ENCODE measurements at places on chromosomes 5 and 9.

DNA sequence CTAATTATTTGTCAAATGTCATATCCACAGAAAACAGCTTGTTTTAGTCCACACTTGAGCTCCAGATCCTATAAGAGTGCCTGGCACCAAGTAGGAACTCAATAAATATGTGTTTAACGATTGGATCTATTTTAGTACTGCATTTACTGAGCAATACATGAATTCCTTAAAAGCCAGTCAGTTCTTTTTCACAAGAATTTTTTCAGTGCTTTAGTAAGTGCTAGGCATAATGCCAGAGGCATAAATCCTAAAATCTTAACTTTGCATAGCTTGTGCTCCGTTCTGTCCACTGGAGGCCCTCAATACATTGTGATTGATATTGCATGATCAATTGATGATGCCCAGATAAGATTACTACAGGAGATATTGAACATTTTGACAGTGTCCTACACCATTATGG lies 67.3 kb upstream of the PCSK5 start:
- DNase-seq: no peak

- no peak for DNase-seq
Observed at GRCh38 chr5:7873216-7873615, 4.3 kb downstream of the MTRR start.

DNA sequence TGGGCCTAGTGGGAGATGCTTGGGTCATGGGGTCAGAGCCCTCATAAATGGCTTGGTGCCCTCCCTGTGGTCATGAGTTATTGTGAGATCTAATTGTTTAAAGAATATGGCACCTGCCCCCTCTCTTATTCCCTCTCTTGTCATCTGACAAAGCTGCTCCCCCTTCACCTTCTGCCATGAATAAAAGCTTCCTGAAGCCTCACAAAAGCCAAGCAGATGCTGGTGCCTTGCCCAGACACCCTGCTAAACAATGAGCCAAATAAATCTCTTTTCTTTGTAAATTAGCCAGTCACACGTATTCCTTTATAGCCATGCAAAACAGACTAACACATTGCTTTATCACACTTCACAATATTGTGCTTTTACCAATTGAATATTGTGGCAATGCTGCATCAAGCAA lies 82.8 kb upstream of the PDE4D start:
- no peak for DNase-seq

DNA sequence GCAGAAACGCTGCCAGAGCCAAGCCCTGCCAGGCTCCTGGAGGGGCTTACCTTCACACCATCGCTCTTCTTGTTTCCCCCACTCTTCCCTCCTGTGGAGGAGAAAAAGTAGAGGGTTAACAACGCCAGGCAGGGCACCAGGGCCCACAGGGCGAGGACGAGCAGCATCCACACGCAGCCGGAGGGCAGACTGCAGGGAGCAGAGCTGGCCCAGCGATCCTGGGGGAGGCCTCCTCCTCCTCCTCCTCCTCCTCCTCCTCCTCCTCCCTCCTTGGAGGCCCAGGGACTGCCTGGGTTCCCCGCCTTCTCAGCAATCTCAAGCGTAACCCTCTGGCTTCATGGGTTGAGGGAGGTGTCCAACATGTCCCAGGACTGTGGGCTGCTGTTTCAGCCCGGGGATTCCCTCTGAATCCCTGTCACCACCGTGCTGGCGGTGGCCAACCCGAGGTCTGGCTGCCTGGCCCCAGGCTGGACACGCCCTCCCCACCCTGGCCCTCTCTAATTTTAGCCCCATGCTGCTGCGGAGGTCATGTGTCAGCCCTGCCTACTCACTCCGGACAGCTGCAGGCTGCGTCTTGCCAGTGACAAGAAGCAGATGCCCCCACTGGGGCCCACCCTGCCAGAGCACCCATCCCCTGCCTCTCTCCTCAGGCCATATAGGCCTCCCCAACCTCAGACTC lies 44.3 kb downstream of the CAMK2A start:
- no peak for DNase-seq

GRCh38 chr5:60568646-60569045 lies 131.3 kb downstream of the DEPDC1B start:
- DNase-seq: no peak

DNA sequence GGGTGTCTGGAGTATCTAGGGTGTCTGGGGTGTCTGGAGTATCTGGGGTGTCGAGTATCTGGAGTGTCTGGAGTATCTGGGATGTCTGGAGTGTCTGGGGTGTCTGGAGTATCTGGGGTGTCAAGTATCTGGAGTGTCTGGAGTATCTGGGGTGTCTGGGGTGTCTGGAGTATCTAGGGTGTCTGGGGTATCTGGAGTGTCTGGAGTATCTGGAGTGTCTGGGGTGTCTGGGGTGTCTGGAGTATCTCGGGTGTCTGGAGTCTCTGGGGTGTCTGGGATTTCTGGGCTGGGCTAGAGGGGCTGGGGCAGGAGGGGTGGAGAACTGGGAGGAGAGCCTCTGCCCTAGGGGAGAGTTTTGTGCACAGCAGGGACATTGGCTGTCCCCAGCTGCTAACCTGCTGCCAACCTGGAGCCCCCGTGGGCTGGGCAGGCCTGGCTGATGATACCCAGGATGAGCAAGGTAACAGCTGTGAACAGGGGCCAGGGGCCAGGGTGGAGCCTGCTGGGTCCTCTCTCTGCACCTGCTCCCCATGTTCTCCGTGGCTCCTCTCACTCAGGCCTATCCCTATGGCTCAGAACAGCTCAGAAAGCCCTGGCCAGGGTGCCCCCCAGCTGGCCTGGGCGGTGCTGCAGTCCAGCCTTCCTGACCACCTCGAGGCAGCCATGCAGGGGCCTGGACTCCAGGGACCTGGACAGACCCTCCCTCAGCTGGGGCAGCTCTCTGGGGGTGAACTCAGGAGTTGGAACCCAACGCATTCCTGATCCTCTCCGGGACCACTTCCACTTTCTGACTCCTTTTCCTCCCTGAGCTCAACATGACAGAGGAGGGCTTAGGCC lies 29.9 kb downstream of the LHX3 start:
- DNase-seq: no peak

DNA sequence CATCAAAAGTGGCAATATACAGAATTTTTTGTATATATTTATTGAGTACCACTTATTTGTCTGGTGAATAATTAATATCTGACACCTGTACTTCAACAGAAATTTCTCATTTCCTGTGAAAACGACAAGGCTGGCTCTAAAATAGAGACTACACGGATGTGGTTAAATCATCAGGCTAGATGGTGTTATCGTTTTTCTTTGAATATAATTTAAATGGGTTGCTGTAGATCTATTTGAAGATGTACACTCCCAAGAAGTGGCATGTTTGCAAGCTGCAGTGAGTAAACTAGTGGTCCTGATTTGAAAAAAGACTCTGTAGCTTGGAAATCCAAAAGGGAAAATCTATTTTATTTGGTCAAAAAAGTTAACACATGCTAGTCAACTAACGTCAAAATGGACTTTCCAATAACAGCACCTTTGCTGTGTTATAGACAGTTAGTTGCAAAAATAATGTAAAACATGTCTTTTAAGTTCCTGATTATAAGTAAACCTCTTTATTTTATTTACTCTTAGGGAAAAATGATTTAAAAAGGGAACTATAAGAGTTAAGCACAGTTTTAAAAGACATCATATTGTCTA lies 13.8 kb downstream of the ST8SIA4 start:
- no peak for DNase-seq

DNA sequence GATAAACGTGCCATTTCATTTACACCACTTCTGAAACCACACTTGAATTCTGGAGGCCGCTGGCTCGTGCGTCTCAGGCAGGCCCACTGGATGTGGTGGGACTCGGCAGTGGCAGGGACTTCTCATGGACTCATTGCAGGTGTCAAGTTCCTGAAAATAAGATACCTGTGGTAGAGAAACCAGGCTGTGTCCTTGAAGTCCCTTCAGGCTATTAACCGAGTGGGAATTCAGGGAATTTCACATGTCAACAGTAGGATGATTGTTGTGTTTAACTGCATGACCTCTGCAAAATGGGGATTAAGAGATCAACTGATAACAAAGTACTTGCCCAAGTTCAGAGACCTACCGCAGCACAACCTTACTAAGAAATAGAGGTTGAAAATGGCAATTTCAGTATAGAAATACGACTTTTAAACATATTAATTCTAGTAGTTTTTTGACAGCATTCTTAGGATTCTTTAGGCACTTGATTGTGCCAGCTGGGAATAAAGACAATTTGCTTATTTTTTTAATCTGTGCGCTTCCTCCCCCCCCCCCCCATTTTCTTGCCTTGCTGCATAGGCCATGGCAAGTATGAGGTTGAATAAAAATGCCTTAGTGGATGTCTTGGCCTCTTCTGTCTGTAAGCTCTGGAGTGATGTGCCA lies 26.8 kb downstream of the TRIP13 start:
- DNase-seq: no peak

DNA sequence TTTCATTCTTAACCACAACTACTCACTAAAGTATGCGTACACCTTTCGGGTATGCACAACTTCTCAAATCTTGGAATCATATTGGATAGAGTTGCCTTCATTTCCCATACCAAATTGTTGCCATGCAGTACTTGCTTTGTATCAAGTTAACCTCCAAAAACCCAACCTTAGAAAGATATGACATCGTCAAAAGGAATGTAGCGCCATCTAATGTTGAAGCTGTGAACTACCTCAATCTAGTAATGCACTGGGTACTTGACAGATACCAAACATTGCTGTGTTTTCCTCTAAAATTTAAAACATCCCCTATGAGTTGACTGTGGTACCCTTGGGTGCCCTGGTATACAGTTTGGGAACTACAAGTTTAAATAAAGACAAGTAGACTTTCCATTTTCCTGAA lies 318.4 kb downstream of the ARL15 start:
- DNase-seq: no peak
